ENCODE measurements at places on chromosomes 1 and 21. TPM values are rescaled to one million over a fixed set of nuclear protein-coding genes. Genes with fewer than 3 reads are reported as not detected.

- no peak for DNase-seq
- H3K27me3 ChIP-seq: no peaks in the 10 kb centered on the region
- no peak overlapping the region for H3K4me3 ChIP-seq
- no peaks in the 10 kb centered on the region for H3K4me1 ChIP-seq
Observed at GRCh38 chr1:214386747-214387146, 105.8 kb downstream of the SMYD2 start.

GRCh38 chr21:35461700-35462099 lies 412.6 kb upstream of the RUNX1 start:
- no peaks in the 10 kb centered on the region for H3K36me3 ChIP-seq
- no peaks in the 10 kb centered on the region for H3K27me3 ChIP-seq
- no peak for DNase-seq
- H3K4me3 ChIP-seq: no peak overlapping the region
- no peak overlapping the region for H3K27ac ChIP-seq

- no peak for DNase-seq
- H3K4me1 ChIP-seq: no peaks in the 10 kb centered on the region
- no peak overlapping the region for H3K4me3 ChIP-seq
- no peaks in the 10 kb centered on the region for H3K36me3 ChIP-seq
- H3K27ac ChIP-seq: no peak overlapping the region
Observed at GRCh38 chr1:174451408-174451807, 3.6 kb downstream of the GPR52 start.

DNA sequence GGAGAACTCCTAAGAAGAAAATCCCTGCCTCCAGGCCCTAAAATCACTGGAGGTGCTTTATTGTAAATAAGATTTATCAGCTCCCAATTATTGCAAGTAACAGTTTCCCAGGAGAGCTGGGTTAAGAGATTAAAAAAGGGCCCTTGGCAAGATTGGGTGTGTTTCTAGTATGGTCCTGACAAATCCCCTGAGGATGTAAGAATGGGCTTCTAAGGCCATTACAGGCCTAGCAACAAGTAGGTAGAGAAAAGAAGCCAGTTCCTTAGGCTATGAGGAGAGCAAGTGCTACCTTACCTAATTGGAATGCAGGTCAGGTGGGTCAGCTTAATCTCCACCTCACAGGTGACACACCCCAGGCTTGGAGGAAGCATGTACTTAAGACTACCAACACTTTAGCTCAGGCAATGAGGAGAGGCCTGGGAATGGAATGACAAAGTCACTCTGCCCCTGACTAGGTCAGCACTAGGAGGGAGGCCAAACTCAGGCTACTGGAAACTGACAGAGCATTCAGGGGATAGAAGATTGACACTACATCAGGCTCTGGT lies 6.8 kb upstream of the OTUD7B start:
- no peak overlapping the region for H3K27ac ChIP-seq
- H3K27me3 ChIP-seq: no peaks in the 10 kb centered on the region
- H3K4me1 ChIP-seq: no peaks in the 10 kb centered on the region
- no peak for DNase-seq
- no peak overlapping the region for H3K4me3 ChIP-seq

DNA sequence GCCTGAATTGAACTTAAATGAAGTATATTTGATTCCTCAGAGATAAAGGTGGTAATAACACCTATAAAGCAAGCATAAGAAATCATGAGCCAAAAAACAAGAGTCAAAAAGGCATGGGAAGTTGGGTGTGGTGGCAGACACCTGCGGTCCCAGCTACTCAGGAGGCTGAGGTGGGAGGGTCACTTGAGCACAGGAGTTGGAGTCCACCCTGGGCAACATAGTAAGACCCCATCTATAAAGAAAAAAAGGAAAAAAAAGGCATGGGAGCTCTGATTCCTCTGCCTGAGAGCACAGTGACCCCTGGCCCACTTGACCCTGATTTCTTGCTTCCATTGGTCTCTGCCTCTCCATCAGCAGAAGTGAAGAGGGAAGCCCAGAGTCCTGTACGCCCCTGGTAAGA lies 40.3 kb downstream of the MT1HL1 start:
- no peaks in the 10 kb centered on the region for H3K27me3 ChIP-seq
- no peaks in the 10 kb centered on the region for H3K4me1 ChIP-seq
- H3K4me3 ChIP-seq: no peak overlapping the region
- DNase-seq: no peak
- H3K27ac ChIP-seq: no peak overlapping the region
- H3K36me3 ChIP-seq: no peaks in the 10 kb centered on the region

The HMCN1 gene
- total RNA-seq: 5.6 TPM

Measured in suprapubic skin (tissue), 4 donors.